H4 (cell line): ENCODE measurements at places on chromosomes 4 and X.
A peak's percentile ranks its signal among the peaks of the same experiment; 100 is the strongest.

DNA sequence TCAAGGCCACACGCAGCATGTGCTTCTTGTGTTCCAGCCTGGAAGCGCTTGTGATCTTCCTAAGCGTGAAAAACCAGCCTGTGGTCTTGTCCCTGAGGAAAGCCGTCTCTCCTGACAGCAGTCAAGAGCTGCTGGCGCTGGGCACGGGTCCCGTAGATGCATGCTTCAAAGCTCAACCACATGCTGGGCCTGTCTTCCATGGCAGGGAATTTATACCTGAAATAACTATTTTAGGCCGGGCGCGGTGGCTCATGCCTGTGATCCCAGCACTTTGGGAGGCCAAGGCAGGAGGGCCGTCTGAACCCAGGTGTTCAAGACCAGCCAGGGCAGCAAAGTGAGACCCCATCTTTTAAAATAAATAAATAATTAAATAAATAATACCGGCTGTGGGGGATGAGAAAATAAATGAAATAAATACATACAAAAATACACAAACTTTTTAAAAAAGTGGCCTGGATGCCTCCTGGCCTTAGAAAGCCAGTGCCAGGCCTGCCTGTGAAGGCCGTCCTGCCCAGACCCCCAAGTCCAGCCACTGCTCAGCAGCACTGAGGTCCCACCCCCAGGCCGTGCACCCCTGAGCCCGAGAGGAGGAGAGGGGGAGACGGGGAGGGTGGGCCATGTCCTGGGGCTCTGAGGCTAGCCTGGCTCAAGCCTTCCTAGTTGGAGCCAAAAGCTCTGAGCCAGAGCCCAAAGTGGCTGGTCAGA lies 10.4 kb downstream of the LRPAP1 start:
- DNase-seq = no peak

DNA sequence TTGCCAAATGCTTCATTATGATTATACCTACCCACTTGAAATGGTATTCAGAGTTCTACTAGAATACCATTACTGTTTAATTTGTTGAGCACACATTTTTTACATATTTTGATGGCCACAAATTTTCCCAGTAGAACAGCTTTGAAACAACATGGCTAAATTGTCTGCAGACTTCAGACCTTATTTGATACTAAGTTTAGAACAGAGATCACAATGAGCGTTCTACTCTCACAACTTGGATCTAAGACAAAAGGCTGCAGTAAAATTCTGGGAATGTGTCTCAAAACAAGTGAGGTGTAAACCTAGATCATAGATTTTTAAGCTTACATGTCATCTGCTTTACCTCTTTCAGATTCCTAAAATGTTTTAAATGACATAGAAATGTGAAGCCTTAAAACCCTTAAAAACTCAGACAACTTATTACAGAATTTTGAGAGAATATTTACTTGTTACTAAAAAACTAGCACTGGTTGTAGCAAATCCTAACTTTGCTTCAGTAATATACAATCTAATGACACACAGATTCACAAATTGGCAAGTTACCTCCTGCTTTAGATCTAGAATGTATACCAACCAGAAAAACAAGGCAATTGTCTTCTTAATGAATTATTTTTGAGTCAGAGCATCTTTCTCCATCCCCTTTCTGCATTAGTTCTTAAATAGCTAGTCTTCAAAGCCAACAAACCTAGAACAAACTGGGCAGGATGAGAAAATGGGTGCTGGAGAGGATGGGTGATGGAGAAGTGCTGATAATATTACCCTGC lies 243.3 kb downstream of the SLC7A11 start:
- no peak for DNase-seq

- DNase-seq = peak; percentile 33
These were observed 3.5 kb downstream of the FAT1 start for GRCh38 chr4:186719925-186720694.

- no peak for DNase-seq
These were observed 139.9 kb downstream of the AFAP1 start for GRCh38 chr4:7799736-7800135.

GRCh38 chrX:119155416-119156035 lies 27.9 kb upstream of the KIAA1210 start:
- DNase-seq = peak; percentile 45

GRCh38 chr4:145722561-145722960 lies 42.6 kb downstream of the C4orf51 start:
- DNase-seq = no peak

- DNase-seq = peak; percentile 91
These were observed 14.9 kb downstream of the NRK start for GRCh38 chrX:105837232-105837631.

- no peak for DNase-seq
These were observed 6.9 kb upstream of the RAP2C start for GRCh38 chrX:132226169-132226568.

DNA sequence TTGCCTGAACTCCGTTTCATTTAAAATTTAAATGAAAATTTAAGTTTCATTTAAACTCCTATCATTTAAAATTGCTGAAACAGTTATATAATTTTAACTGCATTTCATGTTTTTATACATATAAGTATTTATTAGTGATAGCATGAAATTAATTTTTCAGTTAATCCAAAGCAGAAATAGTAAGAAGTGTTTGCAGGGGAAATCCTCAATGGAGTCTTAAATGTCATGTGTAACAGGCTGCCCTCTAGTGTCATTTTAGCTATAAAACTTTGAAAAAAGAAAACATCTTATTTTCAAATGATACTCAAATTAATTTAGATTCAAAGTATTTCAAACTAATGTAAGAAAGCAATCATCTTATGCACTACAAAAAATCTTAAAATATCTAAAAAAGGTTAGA lies 27.2 kb downstream of the TAPT1 start:
- peak; percentile 24 for DNase-seq

GRCh38 chr4:54308110-54308509 lies 79.0 kb downstream of the PDGFRA start:
- DNase-seq = no peak

DNA sequence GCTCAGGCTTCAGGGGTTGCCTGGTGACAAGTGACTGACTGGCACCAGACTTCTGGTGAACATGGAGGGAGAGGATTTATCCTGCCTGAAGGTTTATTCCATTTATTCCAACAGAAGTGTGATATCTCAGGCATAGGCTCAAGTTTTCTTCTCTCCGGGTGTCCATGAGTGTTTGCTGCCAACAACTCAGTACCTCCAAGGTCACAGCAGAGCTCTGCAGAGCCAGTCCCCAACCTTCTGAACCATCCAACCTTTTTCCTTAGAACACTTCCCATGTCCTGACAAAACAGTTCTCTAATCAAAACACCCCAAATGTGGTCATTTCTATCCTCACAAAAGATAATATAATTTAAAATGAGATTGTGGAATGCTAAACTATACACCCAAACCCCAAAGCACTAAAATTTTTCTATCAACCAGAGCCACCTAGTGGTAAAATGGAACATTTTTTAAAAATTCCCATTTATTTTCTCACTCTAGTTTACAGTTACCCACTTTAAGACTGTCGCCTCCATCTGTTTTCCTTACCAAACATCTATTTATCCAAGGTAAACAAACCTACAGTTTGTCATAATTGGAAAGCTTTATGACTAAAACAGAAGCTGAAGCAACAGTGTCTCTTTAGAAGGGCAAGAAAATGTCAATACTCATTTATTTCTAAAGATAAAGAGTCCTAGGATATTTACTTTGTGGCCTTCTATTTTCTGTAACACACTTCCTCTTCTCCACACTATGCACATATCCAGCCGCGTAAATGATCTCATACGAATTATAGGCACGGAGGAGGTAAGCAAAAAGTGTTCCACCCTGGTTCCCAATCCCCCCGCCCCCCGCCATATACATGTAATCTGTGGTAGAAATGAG lies 39.5 kb downstream of the TMEM154 start:
- DNase-seq = no peak

- DNase-seq = no peak
These were observed 19.0 kb upstream of the DDX60 start for GRCh38 chr4:168337550-168337940.

DNA sequence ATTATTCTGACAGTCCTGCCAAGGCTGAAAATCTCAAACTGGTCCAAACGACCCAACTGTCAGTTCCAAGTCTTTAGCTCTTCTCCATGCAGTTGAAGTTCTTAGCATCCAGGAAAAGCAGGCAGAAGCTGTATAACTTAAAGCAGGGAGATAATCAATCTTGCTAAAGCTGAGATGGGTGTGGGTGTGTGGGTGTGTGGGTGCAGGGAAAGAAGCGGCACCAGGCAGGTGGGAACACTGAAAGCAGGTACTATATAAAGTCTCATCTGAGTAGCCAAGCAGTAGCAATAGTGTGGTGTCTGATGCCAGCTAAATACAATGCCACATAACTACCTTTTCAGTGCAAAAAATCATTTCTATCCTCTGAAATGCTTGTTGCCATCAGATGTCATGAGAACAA lies 69.7 kb upstream of the EGFL6 start:
- DNase-seq = no peak

DNA sequence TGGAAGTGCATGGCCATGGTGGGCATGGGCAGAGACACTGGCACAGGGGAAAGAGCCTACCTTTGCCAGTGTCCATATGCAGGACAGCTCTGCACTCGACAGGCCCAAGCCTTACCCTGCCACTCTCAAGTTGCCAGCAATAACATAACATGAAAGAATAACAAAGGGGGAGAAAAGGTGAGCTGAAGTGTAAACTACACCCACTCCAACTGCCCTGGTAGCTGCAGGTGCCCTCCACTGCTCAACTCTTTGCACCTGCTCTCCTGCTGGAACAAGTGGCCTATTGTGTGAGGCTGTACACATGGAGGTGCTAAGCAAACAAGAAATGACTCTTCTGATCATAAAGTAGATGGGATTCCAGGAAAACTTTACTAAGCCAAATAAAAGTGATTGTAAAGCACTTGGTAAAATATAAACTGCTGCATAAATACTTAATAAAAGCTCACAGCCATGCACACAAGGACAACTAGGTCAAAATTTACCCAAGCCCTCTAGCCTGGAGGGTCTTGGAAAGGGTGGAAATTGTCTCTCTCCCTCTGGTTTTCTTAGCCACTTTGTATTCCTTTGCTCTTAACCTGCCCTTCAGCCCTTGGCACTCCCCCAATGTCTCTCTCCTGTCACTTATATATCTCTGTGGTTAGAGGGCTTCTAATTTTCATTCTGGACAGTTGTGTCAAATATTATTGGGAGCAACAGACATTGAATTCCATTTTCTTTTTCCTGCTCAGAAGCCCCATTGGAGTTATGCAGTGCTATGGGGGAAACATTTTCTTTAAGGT lies 261.2 kb upstream of the GPC4 start:
- no peak for DNase-seq

- DNase-seq = no peak
These were observed 386.6 kb upstream of the CPEB2 start for GRCh38 chr4:14615671-14616070.

- no peak for DNase-seq
These were observed 2.7 kb downstream of the HAND2 start for GRCh38 chr4:173527103-173527891.

- DNase-seq = no peak
These were observed 251.1 kb upstream of the DIAPH2 start for GRCh38 chrX:96433409-96434077.

DNA sequence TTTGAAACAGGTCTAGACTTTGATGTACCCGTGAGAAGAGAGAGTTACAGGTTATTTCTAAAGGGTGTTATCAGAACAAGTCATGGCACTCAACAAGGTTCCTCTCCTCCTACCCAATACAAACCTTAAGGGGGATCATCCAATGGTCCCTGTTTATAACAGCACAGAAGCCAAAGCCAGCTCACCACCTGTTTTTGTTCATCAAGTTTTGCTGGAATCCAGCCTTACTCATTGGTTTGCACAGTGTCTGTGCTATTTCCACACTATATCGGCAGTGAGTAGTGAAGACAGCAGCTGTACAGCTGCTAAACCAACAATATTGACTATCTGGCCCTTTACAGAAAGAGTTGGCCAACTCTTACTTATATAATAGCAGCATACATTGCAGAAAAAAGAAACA lies 262.1 kb upstream of the STS start:
- no peak for DNase-seq

- no peak for DNase-seq
These were observed 74.1 kb upstream of the STOX2 start for GRCh38 chr4:183831026-183831446.

GRCh38 chrX:40102393-40103381 lies 4.9 kb upstream of the BCOR start:
- no peak for DNase-seq

GRCh38 chr4:141636082-141636770 lies at the start of gene IL15:
Gene IL15, plus strand, starts transcription at chr4:141636583. Its CDS starts 82,882 bp downstream, at chr4:141719465.
- peak; percentile 57 for DNase-seq

DNA sequence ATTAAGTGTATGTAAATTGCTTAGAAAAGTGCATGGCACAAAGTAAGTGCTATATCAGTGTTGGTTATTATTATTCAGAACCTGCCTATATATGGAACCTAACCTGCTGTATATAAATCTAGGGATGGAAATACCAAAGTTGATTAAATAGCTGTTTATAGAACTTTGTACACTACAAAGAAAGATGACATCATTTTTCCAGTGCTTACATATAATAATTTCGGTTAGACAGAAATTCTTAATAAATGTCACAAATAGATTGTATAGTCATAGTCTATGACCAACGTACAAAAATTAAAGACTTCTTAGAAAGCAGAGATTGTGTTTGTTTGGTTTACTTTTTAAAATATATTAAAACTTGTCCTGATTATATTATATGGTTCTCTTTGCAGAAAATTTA lies 4.4 kb downstream of the GYPB start:
- DNase-seq = no peak

- DNase-seq = no peak
These were observed 162.4 kb upstream of the IL15 start for GRCh38 chr4:141473952-141474351.

DNA sequence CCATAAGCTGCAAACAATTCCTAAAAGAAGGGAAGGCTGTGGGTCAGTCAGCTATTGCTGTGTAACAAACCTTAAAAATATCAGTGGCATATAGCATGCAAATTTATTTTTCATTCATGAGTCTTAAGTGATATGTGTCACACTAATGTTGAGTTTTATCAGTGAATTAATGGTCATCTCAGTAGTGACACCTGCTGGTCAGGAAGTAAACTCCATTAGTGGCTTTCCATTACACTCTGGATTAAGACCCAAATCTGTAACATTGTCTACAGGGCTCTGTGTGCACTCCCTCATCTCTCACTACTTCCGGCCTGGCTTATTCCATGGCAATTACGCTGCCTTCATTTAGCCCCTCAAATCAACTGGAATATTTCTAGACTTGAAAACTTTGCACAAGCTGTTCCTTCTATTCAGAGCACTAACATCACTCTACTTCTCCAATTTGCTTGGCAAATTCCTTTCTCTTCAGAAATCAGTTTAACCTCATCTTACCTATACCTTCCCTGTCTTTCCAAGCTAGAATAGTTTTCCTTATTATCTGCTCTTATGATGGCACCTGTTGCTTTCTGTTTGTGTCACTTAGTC lies 217.3 kb upstream of the TAPT1 start:
- peak; percentile 62 for DNase-seq

- no peak for DNase-seq
These were observed 70.9 kb upstream of the CBR4 start for GRCh38 chr4:169080981-169081380.

DNA sequence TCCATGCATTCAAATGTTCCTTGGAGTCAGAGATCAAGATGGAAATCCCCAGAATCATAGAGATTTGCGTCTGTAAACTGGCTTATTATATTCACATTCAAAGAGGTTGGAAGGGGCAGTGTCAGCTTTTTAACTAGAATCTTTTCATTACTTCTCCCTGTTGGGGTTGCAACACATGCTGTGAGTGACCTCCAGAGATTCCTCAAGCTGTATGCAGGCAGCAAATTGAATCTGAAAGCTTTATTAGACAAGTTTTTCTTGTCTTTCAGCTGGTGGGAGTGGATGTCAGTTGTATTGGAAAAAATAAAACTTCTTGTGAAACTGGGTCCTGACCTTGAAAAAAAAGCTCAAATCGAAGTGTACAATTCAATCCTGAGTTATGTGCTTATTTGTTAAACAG lies 736.5 kb upstream of the FTHL17 start:
- DNase-seq = no peak
